MCF 10A (cell line): ENCODE measurements at places on chromosomes 16 and 17. TPM values are rescaled to one million over a fixed set of nuclear protein-coding genes. Genes with fewer than 3 reads are reported as not detected.

Gene SCIMP
- not detected in 2 replicates for total RNA-seq

GRCh38 chr17:13244513-13244912 is 226.7 kb upstream of the ELAC2 start:
- DNase-seq: peak; percentile 35

DNA sequence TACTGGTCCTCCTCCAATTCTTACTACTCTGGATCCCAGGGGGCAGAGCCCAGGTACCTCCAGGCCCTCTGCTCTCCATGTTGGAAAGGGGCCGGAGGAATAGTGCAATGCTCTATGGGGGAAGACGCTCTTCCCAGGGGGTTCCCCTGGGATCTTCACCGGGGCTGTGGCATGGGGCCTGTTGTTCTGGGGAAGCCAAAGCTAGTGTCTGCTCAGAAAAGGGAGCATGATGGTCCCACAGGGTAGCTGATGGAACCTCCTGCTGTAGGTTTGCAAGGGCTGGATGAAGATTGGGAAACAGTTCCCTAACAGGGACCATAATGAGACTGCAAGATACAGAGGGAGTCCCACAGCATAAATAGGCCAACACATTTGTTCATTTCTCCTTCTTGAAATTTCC is 114.7 kb downstream of the IRX5 start:
- no peak for DNase-seq

- peak; percentile 41 for DNase-seq
Observed at GRCh38 chr17:63571632-63572310, 21.5 kb downstream of the DCAF7 start.

GRCh38 chr17:33021731-33022408 is 30.2 kb downstream of the SPACA3 start:
- no peak for DNase-seq

DNA sequence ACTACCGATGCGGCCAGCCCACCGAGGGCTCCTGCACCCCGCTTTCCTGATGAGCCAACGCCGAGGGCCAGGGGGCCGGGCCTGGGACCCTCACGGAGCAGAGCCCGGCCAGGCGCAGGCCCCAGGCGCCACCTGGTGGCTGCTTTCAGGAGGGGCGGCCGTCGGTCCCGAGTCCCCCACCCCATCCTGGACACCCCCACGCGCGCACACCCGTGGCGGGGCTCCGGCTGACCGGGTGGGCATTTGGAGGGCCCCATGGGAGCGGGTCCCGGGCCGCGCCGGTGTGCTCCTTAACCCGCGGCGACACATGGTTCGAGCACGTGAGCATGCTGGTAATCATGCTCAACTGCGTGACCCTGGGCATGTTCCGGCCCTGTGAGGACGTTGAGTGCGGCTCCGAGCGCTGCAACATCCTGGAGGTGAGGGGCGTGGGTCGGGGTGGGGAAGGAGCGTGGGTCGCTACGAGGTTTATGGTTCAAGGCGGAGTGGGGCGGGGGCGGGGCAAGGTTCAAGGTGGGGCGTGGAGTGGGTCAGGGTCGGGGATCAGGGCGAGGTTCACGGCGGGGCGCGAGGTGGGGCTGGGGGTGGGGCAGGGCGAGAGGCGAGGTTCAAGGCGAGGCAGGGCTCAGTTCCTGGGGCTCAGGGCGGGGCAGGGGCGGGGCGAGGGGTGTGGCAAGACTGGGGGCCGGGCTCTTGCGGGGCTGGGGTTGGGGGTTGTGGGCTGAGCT is 30.2 kb downstream of the TPSG1 start:
- DNase-seq: no peak

GRCh38 chr17:71440513-71440912 is 680.3 kb upstream of the SOX9 start:
- no peak for DNase-seq

GRCh38 chr16:58530179-58530578 is 14.9 kb downstream of the SETD6 start:
- DNase-seq: no peak

Gene ZG16B
- 4.0 and 6.9 TPM in 2 replicates for total RNA-seq

- no peak for DNase-seq
Observed at GRCh38 chr17:81409190-81409935, 14.1 kb downstream of the BAHCC1 start.

GRCh38 chr17:70370816-70371215 is 201.5 kb downstream of the KCNJ2 start:
- no peak for DNase-seq

DNA sequence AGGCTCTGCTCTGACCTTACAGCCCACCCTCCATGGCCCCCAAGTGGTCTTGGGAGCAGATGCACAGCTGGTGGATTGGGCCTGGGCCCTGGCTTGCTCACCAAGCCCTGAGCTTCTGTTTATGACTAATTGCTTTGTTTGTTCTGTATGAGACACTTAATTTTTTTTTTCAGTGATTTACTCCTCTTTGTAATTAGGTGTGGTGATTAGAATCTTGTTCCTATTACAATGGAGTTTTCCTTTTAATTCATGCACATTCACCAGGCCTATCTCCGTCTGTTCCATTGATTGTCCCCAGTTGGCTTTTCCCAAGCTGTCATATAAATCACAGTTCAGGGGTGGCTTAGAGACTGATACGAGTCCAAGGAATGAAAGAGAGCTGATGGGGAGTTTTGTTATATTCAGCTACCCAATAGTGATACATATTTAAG is 242.3 kb downstream of the CCDC182 start:
- no peak for DNase-seq
